Omental fat pad (tissue), 4 donors: ENCODE measurements at places on chromosomes 6 and 20. TPM values are rescaled to one million over a fixed set of nuclear protein-coding genes. Genes with fewer than 3 reads are reported as not detected.

GRCh38 chr6:141809901-141810300, 322.8 kb upstream of the GJE1 start:
- no peak for DNase-seq

DNA sequence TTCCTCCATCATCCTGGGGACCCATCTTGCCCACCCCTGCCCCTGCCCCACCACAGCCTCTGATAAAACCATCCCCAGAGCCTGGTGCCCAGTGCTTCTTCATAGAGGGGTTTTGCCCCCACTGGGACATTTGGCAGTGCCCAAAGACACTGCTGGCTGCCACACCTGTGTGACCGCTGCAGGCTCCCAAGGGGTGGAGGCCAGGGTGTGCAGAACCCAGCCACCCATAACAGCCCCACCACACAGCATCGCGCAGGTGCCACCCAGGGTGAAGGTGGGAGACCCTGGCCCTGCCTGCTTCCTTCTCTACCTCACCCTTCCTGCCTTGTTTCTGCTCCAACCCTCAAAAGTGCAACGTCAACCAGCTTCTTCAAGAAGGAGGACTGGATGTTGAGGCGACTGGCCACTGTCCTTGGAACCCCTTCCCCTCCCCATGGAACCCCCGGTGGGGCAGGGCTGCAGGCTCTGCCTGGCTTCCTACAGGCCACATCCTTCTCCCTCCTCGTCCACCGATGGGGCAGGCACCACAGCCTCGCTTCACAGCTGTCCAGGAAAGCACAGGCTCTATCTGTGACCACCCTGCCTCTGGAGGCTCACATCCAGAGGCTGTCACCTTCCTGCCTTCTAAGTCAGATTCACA, 79.2 kb upstream of the MPC1 start:
- no peak for DNase-seq

The DDRGK1 gene
- 65.7 TPM for total RNA-seq

DNA sequence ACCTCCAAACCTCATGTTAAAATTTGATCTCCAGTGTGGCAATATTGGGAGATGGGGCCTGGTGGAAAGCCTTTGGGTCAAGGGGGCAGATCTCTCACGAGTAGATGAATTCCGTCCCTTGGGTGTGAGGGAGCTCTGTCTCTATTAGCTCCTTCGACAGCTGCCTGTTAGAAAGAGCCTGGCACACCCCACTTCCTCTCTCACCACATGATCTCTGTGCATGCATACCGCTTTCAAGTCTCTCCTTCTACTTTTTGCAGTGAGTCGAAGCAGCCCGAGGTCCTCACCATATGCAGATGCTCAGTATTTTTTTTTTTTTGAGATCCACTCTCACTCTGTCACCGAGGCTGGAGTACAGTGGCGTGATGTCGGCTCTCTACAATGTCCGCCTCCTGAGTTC, 176.9 kb downstream of the SYNDIG1 start:
- DNase-seq: no peak
